ENCODE measurements at places on chromosomes 3 and 15. TPM values are rescaled to one million over a fixed set of nuclear protein-coding genes. Genes with fewer than 3 reads are reported as not detected.

Gene CHRNA3
- 0.31 TPM for polyA plus RNA-seq

Gene CLDN18
- polyA plus RNA-seq, result 441 TPM

Gene C3orf49
- not detected for polyA plus RNA-seq

Gene SH2D7
- not detected for polyA plus RNA-seq

Gene DENND4A
- polyA plus RNA-seq, result 5.0 TPM

Gene AGBL1
- polyA plus RNA-seq, result not detected

Gene POMGNT2
- 7.1 TPM for polyA plus RNA-seq

Gene PRRT3
- 0.80 TPM for polyA plus RNA-seq

DNA sequence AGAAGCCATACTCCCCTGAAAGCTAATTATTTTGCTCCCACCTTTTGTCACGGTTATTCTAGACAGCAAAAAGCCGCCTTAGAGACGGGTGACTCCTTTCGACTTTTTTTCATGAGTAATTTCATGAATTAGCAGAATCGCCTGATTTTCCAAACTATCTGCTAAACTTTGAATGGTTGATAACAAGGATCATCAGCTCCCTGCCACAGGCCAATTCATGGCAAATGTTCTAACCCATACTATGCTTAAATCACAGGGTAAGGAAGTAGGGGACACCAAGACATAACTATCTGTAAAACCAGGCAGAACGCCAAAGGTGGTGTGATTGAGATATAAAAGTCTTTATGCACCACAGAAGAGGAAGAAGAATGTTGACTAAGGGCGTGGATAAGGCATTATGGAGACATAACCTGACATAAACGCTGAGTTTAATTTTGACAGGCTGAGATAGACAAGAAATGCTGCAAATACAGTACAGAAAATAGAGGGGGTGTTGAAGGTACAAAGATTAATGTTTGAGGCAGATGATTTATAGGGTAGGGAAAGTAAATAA, 891 bp upstream of the DMXL2 start:
- no peaks in the 10 kb centered on the region for H3K27me3 ChIP-seq
- peak overlapping the region; percentile 73 for H3K27ac ChIP-seq
- DNase-seq, result peak; percentile 60

- no peak for DNase-seq
- H3K27ac ChIP-seq, result no peak overlapping the region
- H3K36me3 ChIP-seq, result no peaks in the 10 kb centered on the region
- H3K4me1 ChIP-seq, result no peaks in the 10 kb centered on the region
Measured at GRCh38 chr15:49863431-49864224, 242.8 kb downstream of the DTWD1 start.

- no peaks in the 10 kb centered on the region for H3K27me3 ChIP-seq
- no peak for DNase-seq
- H3K36me3 ChIP-seq, result no peaks in the 10 kb centered on the region
- H3K4me1 ChIP-seq, result no peaks in the 10 kb centered on the region
Measured at GRCh38 chr15:78804391-78804792, 6.9 kb downstream of the ADAMTS7 start.

GRCh38 chr3:63921741-63922482, 9.7 kb upstream of the SCAANT1 start:
- H3K27ac ChIP-seq, result no peak overlapping the region
- H3K4me3 ChIP-seq, result no peak overlapping the region
- DNase-seq, result peak; percentile 20
- H3K36me3 ChIP-seq, result peaks cover 7% of the 10 kb centered on the region
- no peaks in the 10 kb centered on the region for H3K27me3 ChIP-seq
- H3K4me1 ChIP-seq, result peaks cover 54% of the 10 kb centered on the region

DNA sequence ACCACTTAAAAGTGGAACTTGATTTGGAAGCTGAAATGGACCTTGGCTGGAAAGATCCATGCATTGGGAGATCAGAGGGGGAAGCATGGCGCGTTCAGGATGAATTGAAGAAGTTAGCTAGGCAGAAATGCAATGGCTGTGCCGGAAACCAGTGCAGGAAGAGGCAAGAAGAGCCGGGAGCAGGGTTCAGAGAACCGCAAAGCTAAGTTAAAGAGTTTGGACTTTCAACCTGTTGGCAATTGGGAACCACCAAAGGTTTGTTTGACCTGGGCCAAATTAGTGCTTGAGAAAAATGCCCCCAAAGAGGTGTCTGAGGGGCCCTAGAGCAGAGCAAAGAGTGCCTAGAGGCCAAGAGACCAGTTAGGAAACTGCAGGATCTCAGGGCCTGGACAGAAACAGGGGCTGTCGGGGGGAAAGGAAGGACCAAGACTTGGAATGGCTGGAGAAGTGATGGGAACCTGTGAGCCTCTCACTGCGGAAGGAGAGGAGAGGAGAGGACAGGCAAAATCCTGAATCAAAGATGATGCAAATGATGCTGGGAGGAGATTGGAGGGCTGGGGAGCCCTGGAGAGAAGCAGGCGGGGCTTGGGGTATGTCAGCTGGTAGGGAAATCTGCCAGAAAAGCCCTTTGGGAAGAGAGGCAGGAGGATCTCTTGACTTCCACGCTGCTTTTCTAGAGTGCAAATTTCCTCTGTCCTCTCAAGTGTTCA, 49.3 kb downstream of the FAM174B start:
- H3K27ac ChIP-seq, result no peak overlapping the region
- H3K27me3 ChIP-seq, result no peaks in the 10 kb centered on the region
- H3K36me3 ChIP-seq, result no peaks in the 10 kb centered on the region

GRCh38 chr15:101723171-101723873, 951 bp downstream of the TARS3 start:
- peak overlapping the region; percentile 94 for H3K4me3 ChIP-seq
- DNase-seq, result no peak
- H3K36me3 ChIP-seq, result peaks cover 37% of the 10 kb centered on the region
- peak overlapping the region; percentile 100 for H3K27ac ChIP-seq
- H3K27me3 ChIP-seq, result no peaks in the 10 kb centered on the region

DNA sequence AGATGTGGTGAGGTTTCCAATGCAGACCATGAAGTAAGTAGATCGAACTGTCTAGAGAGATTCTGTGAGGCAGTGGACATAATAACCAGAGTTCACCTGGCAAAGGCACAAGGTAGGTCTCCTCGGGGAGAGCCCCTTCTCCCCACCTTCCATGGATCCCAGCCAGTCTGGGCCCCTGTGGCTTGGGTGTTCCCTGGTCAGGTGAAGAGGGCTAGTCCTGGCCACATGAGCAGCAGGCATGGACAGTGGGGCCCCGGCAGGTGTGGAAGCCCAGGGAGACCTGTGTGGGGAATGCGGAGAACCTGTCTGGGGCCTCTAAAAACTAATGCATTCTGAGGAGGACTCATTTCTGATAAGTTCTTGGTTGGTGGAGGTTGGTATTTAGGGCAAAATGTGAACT, 241.4 kb upstream of the TRIM42 start:
- no peak for DNase-seq
- no peaks in the 10 kb centered on the region for H3K36me3 ChIP-seq
- no peaks in the 10 kb centered on the region for H3K27me3 ChIP-seq
- H3K4me3 ChIP-seq, result no peak overlapping the region
- H3K4me1 ChIP-seq, result no peaks in the 10 kb centered on the region
- no peak overlapping the region for H3K27ac ChIP-seq

DNA sequence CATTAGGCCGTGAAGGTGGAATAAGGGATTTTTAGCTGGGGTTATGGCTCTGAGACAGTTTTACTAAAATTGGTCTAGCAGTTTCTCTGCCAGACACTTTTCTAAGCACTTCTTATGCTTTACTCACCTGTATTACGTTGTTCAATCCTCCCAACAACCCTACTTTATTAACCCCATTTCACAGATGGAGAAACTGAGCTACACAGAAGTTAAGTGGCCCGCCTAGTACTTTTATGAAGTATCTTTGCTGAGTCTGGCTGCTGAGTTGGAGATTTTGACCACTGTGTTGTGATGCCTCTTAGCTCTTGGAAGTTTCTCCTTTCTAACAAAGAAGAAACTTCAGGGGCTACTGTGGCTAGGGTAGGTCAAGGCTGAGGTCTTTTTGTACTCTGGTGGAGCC, 11.5 kb downstream of the LIMD1 start:
- peaks cover 78% of the 10 kb centered on the region for H3K4me1 ChIP-seq
- no peaks in the 10 kb centered on the region for H3K27me3 ChIP-seq
- peaks cover 4% of the 10 kb centered on the region for H3K36me3 ChIP-seq
- no peak overlapping the region for H3K4me3 ChIP-seq
- peak overlapping the region; percentile 78 for H3K27ac ChIP-seq

DNA sequence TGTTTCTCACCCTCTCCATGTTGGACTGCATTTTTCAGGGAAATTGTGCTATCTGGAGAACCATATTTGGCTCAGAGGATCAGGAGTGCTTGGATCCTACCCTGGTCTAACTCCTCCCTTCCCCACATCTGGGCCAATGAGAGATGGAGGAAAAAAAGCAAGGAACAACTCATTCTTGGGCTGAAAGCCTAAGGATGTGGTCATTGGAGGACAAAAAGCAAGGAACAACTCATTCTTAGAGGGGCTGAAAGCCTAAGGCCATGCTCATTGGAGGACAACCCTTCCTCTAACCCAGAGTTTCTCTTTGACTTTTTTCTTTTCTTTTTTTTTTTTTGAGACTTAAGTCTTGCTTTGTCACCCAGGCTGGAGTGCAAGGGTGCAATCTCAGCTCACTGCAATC, 48.6 kb upstream of the CHRNB4 start:
- H3K36me3 ChIP-seq, result no peaks in the 10 kb centered on the region
- no peak for DNase-seq
- no peaks in the 10 kb centered on the region for H3K27me3 ChIP-seq
- no peak overlapping the region for H3K27ac ChIP-seq
- no peak overlapping the region for H3K4me3 ChIP-seq

DNA sequence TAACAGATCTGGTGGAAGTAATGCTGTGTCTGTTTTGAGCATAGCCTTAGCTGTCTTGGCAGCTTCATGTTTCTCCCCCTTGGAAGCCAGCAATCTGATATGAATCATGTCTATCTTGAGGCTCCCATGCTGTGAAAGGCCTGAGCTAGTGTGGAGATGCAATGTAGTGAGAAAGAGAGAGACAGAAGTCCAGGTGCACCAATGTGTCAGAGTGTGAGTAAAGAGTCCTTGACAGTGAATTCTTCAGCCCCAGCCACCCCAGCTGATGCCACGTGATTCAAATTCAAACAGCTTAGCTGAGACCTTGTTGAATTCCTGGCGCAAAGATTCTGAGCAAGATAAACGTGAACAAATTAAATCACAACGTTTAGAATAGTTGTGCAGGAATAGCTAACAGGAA, 704.2 kb downstream of the EDEM1 start:
- H3K4me1 ChIP-seq, result no peaks in the 10 kb centered on the region
- H3K27ac ChIP-seq, result no peak overlapping the region
- no peaks in the 10 kb centered on the region for H3K27me3 ChIP-seq
- DNase-seq, result no peak

DNA sequence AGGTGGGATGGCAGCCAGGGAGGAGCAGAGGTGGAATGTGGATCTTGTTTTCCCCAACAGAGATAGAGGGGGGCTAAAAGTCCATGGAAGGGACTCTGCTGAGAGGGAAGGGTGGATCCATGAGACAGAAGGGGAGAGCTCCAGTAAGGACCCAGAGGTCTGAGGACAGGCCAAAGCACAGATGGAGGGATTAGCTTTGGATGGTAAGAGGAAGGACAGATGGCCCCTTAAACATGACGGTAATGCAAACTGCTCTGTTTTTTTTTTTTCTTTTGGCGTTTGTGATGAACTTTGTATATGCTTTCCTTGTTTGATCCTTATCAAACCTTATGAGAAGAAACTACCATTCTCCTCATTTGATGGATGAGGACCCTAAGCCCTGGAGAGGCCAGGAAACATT, 96.2 kb downstream of the IGF1R start:
- DNase-seq, result no peak
- no peak overlapping the region for H3K27ac ChIP-seq
- no peaks in the 10 kb centered on the region for H3K36me3 ChIP-seq
- H3K4me1 ChIP-seq, result peaks cover 82% of the 10 kb centered on the region

GRCh38 chr15:44087578-44088465, 107.2 kb downstream of the FRMD5 start:
- no peaks in the 10 kb centered on the region for H3K36me3 ChIP-seq
- H3K4me1 ChIP-seq, result no peaks in the 10 kb centered on the region
- no peak overlapping the region for H3K4me3 ChIP-seq
- no peaks in the 10 kb centered on the region for H3K27me3 ChIP-seq
- DNase-seq, result peak; percentile 7
- no peak overlapping the region for H3K27ac ChIP-seq

DNA sequence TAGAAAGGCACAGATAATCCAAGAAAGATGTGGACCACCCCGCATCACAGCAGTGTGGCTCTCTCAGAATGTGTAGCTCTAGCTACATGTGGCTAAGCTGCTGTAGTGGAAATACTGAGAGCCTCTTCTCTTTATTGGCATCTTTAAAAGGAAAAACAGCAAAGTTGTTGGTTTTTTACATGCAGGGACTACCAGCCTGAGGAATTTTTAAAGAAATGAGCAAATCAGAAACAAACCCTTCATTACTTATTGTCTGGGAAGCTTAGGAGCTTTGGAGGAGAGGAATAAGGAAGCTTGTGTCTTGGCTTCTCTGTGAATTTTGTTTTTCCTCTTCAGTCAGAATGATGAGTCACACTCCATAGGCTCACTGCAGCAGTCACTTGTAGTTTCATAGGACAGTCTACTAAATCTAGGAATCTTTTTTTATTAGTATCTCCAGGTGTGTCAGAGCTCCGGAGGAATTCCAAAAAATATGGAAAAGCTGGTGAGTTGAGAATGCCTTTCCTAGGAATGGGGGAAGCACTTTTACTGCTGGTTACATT, 27.5 kb downstream of the POLG start:
- no peak overlapping the region for H3K27ac ChIP-seq
- H3K27me3 ChIP-seq, result no peaks in the 10 kb centered on the region

GRCh38 chr15:29449136-29449535, 179.5 kb upstream of the NSMCE3 start:
- DNase-seq, result no peak
- peaks cover 7% of the 10 kb centered on the region for H3K27me3 ChIP-seq

DNA sequence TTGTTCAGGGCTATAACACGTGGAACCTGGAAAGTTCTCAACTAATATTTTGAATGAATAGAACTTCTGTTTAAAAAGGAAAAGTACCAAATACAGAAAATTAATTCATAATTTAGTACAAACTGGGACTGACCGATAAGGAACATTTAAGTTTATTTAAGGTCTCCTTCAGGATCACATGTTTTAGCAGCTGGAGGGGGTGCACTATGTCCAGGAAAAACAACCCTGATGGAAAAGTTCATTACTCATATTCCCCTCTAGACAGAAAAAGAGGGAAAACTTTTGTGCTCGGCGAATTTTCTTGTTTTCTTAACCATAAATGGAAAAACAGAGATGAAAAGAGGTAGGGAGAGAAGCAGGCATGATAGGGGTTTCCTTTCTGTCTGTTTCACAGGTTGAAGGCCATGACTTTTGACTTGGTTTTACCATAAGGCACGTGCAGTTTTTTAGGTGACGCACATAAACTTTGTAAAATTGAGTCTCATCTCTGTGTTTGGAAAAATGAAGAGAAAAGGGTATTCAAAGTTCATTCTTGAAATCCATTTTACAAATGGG, 26.5 kb downstream of the FRMD4B start:
- no peaks in the 10 kb centered on the region for H3K36me3 ChIP-seq
- DNase-seq, result no peak
- H3K4me3 ChIP-seq, result no peak overlapping the region
- H3K27me3 ChIP-seq, result no peaks in the 10 kb centered on the region
- no peaks in the 10 kb centered on the region for H3K4me1 ChIP-seq
- H3K27ac ChIP-seq, result no peak overlapping the region
